ENCODE measurements at places on chromosomes 6 and 20.

DNA sequence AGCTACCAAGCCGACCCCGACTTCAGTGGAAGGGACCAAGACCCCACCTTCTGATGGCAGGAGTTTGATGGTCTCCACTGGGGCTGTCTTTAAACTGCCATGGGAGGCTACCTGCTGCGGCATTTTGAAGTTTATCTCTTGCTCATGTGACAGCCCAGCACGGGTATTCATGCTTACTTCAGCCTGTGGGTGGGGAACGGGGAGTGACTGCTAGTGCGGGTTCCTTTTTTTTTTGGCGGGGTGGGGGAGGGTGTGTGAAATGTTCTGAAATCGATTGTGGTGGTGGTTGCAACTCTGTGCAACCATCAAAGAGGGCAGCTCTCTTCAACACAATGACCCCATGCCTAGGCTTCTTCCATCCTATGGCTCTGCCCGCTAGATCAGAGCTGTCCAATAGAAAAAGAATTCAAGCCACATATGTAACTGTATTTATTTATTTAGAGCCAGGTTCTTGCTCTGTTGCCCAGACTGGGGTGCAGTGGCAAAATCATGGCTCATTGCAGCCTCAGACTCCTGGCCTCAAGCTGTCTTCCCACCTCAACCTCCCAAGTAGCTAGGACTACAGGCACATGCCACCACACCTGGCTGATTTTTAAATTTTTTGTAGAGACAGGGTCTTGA is 53.7 kb downstream of the PPP1R16B start:
- DNase-seq, result peak; percentile 47
- no peaks in the 10 kb centered on the region for H3K36me3 ChIP-seq
- no peaks in the 10 kb centered on the region for H3K27me3 ChIP-seq
- no peaks in the 10 kb centered on the region for H3K4me1 ChIP-seq
- no peak overlapping the region for H3K4me3 ChIP-seq

DNA sequence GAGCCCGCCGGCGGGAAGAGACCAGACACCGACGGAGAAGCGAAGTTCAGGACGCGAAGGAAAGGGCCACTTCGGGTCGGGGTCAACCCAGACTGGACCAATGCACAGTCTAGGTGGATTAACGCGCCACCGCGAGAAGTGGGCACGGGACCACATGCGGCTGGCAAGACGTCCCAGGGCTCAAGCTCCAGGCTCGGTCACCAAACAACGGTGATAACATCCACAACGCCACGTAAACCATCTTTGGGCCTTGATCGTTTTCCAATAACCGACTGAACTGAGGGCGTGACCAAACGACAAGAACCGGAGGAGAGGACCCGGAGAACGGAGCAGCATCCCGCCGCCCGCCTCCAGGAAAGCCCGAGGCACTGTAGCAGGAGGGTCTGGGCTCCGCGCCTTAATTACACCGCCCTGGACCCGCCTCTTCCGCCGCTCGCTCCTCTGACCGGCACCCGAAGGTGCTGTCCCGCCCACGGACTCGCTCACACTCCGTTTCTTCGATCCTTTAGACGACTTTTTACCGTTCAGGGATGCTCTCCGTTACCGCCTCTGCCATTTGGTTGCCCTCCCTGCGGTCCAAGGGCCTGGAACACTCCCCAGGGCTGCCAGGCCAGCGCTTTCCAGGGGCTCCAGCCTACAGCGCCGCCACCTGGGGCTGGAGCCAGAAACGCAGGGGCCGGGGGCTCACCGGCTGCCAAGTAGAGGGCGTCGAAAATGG is 44.1 kb downstream of the DPPA5 start:
- H3K27me3 ChIP-seq, result peaks cover 11% of the 10 kb centered on the region
- no peaks in the 10 kb centered on the region for H3K36me3 ChIP-seq
- peak overlapping the region; percentile 11 for H3K27ac ChIP-seq
- peak overlapping the region; percentile 52 for H3K4me3 ChIP-seq
- DNase-seq, result peak; percentile 59
- peaks cover 14% of the 10 kb centered on the region for H3K4me1 ChIP-seq

DNA sequence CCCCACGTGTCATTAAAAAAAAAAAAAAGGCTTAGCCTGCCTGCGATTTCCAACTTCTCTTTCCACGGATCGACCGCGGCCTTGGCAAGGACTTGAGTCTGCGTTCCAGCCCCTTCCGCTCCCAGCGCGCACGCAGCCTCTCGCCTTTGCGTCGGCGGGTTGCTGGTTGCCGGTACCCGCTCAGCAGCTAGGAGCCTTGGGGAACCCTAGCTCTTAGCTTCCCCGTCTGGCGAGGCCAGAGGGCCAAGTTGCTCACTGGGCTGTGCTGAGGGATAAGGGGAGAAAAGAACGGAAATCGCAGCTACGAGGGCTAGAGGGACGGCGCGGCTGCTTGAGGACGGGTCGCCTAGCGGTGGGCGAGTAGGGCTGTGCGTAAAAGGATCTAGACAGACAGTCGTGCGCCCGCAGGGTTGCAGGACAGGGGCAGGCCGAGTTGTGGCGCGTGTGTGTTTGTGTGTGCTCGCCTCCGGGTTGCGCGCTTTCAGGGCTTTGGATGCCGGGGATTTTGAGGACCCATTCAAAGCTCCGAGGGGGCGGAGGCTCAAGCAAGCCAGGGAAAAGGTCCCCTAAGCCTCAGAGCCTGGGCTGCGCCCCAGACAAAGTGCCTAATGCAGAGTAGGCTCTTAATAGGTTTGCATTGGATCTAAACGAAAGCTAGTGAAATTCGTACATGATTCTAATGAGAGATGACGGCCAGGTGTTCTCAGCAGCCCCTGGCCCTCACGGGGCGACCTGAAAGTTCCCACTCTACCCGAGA is 40.5 kb upstream of the OSTM1 start:
- H3K4me3 ChIP-seq, result no peak overlapping the region
- DNase-seq, result peak; percentile 31
- H3K27me3 ChIP-seq, result peaks cover 99% of the 10 kb centered on the region
- no peaks in the 10 kb centered on the region for H3K36me3 ChIP-seq
- peaks cover 46% of the 10 kb centered on the region for H3K4me1 ChIP-seq

DNA sequence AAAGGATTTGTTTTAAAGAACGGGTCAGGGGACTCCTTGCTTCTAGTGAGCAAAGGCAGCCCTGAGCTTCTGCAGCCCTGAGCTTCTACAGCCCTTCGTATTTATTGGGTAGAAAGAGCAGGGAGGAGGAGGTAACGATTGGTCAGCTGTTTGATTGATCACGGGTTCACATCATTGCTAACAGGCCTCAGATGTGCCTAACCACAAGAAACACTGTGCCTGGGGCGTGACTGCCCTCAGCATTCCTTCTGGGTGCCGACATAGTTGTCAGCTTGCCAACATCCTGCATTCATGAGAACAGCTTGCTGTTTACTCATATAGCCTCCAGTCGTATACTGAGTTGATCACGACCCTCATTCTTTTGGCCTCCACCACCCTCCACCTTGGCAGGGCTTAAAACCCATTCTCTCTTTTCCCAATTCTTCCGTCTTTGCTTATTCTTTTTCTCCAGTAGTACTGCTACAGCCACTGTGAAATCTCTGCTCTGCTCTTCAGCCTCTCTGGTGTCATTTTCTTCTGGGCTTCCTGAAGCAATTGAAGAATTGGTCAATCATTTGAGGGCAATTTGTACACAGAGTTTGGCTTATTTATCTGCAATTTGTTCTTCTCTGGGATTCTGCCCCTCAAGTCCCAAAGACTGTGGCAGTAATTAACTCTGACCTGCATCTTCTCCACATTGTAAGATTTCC is 25.4 kb upstream of the NOP56 start:
- H3K36me3 ChIP-seq, result no peaks in the 10 kb centered on the region
- peaks cover 3% of the 10 kb centered on the region for H3K27me3 ChIP-seq
- no peak overlapping the region for H3K4me3 ChIP-seq
- H3K27ac ChIP-seq, result no peak overlapping the region
- no peaks in the 10 kb centered on the region for H3K4me1 ChIP-seq
- peak; percentile 74 for DNase-seq

DNA sequence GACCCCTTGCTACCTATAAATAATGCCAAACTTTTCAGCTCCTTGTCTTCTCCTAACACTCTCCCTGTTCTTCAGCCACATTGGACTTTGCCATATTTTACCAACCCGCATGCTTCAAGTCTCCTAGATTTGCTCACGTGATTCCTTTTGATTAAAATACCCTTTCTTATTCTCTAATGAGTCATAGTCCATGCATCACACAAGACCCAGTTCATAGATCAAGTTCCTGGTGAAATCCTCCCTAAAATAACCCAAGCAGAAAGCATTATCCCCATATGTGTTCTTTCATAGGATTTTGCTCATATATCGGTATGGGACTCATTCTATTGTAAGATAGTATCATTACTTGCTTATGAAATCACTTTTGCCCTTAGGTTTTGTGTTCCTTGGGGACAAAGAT is 108.9 kb upstream of the STXBP5 start:
- DNase-seq, result no peak
- H3K27ac ChIP-seq, result no peak overlapping the region
- H3K4me3 ChIP-seq, result no peak overlapping the region
- H3K4me1 ChIP-seq, result no peaks in the 10 kb centered on the region
